ENCODE measurements at places on chromosomes 13 and 19.

GRCh38 chr19:16561382-16561781 is 10.8 kb downstream of the SLC35E1 start:
- DNase-seq, result no peak

DNA sequence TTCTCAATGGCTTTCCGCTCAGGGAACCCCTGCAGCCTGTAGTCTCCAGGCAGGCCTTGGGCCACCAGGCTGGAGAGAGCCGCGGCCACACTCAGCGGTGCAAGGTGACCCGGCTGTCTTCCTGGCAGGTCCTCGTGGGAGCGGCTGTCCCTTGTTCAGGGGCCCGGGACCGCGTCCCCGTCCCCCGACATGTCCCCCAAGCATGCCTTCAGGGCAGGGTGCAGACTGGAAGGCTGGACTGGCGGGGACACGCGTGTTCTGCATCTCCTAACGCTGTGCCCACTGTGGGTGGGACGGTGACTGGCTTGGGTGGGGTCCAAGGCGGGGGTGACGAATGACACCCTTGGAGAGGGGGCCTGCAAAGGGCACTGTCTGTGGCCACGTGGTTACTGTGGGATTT is 93.6 kb downstream of the WTIP start:
- no peak for DNase-seq

DNA sequence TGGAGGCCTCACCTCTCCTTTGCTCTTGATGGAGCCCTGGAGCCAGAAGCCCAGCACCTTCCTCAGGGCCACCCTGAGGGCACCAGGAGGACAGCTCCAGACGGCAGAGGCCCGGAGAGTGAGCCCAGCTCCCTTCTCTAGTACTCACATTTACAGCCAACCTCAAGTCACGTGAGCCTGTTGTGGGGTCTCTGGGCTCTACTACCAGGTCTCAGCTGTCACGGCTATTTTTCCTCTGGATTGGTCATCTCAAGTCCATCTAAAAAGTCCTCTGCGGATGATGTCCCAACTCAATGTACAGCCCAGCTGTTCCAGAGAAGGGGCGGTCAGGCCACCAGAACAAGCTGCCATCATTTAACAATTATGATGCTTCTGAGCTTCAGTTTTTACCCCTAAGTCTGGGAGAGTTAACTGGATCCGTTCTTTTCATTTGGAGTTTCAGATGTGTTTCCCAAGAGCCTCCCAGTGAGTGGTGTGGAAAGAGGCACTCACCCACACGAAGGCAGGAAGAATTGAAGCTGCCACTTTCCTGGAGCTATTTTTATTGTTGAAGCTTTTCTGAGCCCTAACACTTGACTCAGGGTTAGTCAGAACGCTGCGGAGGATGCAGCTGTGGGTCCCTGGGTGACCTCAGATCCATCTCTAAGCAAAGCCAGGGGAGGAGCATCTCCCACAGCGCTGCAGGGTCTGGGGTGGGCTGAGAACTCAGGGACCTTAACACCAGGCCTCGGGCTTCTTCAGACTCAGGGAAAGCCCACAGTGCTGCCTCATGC is 143.5 kb upstream of the UBL3 start:
- DNase-seq, result no peak

- DNase-seq, result no peak
Observed at GRCh38 chr19:18097993-18098890, 664 bp downstream of the MAST3 start.

DNA sequence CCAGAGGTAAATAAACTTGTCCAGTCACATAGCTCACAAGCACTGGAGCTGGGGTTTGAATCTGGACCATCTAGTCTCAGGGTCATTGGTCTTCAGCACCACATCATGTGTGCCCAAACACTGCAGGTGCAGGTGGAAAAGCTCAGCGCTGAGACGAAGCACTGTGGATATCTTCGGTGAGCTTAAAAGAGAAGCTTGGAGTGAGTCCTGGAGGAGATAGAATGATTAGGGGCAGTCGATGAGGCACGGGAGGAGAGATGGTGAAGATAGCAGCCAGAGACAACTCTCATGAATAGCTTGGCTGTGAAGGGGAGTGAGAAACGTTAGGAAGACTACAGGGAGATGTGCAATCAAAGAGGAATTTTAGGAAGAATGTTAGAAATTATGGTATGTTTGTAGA is 389.3 kb downstream of the FGF9 start:
- DNase-seq, result no peak

DNA sequence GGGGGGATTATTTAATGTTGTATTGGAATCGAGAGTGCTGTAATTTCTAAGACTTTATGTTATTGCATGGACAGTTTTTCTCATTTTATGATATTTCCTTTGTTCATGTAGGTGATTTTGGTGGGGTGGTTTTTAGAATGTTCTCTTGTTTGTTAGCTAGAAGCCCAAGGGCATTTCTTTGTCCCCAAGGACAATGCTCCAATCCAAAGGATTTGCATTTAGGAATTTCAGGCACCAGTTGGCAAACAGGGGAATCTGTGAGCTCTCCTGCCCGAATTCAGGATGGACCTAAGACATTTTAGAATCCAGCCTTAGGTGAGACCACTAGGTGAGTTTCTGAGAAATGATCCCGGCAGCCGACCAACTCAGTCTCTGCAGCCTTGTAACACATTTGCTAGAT is 324.9 kb downstream of the KCNRG start:
- no peak for DNase-seq

GRCh38 chr13:27077451-27077850 is 94.2 kb downstream of the USP12 start:
- no peak for DNase-seq

DNA sequence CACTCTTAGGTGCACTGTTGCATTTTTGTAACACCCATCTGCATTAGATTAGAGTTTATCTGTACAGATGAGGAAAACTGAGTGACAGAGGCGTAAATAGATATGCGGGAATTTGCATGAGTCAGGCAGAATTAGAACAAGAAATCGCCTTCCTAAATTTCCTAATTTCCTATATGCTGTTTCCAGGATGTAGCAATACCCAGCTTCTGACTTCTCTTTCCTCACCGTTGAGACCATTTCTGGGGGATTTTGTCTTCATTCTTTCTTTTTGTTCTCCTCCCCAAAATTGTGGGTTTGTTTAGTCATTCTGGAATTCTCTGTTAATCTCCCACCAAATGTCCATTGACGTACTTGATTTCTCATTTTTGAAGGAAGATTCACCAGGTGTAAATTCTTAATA is 10.6 kb upstream of the ZNF792 start:
- DNase-seq, result no peak

DNA sequence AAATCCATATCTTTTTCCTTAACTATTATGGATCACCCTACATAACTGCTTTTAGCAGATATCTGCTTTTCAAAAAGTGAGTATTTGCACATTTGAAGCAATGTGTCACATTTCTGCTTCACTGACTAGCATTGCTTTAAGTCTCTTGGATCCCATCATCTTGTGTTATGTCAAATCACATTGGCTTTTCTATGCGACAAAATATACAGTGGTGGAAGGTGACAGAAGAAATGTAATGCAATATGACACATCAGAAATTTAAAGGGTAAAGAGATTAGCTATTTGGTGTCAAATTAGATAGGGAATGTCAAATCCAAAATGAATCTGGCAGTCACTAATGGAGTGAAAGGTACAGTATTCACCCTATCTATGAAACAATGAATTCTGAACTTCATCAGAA is 1282.1 kb upstream of the PCDH20 start:
- no peak for DNase-seq

DNA sequence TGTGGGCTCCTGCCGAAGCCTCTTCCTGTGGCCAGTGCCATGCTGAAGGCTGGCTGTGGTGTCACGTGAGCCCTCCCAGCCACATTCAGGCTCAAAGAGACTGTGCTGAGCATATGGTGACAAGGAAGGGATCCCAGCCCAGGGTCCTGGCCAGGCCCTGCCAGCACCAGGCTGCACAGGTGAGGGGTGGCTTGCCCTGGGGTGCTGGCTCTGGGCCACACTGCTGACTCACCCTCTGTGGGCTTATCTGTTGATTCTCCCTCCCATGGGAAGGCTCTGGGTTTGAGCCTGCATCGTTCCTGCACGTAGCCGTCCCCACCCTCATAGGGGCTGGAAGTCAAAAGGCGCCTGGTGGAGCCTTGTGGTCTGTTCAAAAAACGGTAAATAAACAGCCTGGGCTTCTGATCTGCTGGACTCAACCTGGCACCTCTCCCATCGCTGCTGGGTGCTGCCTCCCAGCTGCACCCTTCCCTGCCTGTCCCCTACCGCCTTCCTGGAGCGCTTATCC is 31.1 kb downstream of the DNM2 start:
- DNase-seq, result no peak

DNA sequence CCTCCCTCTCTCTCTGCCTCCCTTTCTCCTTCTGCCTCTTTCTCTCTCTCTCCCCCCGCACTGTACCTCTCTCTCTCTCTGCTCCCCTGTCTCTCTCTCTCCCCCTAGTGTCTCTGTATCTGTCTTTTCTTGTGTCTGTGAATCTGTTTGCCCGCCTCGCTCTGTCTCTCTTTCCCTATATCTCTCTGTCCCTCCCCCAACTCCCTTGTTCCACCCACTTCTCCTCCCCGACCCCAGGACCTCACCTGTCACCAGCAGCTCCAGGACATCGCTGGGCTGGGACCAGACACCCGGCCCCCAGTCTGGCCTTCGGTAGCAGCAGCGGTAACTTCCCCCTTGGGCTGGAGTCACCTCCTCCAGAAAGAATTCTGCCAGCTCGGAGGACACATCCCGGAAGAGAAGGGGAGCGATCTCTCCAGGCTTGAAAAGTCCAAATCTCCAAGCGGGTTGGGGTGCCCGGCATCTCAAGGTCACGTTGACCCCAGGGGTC is 3.9 kb downstream of the OSCAR start:
- no peak for DNase-seq

DNA sequence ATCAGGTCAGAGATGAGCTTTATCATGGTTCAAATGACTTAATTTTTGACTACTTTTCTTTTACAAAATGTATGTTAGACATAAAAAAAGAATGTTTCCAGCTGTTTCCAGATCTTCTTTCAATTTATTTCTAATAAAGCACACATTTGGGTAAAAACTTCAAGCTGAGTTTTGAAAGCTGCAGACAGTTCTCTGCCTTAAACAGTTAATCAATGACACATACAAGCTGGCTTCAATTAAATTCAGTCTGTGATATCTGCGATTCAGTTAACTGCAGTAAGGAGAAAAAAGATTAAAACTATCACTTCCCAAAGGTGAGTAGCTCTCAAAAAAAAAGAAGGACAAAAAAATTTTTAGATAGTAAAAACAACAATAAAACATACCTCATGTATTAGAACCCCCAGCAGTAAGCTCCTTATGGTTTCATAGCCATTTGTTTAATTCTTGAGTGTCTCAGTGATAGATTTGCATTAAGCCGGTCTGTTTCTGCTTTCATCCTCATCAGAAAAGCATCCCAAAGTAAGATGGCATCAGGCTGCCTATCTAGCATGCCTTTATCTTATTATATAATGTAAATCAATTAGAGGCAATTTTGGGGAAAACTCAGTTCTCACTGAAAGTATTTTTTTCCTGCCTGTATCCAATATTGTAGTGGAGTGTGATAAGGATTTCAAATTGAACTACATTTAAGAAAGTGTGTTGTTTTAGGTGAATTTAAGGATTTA is 81.8 kb upstream of the STARD13 start:
- no peak for DNase-seq

GRCh38 chr13:73556902-73557301 is 498.1 kb downstream of the KLF5 start:
- DNase-seq, result no peak

DNA sequence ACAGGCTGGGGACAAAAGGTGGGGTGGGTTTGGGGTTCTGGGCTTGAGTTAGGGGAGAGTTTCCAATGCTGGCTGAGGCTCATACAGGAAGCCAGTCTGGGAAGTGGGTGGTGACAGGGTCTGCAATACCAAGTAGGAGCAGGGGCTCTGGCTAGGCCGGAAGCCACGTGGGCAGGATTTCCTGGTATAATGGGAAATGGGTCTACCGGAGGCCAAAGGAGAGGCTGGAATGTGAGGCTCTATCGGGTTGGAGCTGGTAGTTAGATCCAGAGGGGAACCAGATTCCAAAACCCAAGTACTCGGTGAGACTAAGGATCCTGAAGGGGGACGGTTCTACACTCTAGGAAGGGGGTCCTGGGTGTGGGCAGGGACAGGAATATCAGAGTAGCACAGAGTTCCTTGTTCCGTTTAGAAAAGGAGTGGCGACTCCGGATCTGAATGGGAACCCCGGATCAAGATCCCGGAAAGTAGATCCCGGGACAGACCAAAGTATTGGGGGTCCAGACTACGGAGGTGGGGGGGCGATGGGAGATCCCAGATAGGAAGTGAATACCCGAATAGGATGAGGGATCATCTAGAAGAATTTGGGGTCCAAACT is 802 bp downstream of the CDC37 start:
- no peak for DNase-seq

DNA sequence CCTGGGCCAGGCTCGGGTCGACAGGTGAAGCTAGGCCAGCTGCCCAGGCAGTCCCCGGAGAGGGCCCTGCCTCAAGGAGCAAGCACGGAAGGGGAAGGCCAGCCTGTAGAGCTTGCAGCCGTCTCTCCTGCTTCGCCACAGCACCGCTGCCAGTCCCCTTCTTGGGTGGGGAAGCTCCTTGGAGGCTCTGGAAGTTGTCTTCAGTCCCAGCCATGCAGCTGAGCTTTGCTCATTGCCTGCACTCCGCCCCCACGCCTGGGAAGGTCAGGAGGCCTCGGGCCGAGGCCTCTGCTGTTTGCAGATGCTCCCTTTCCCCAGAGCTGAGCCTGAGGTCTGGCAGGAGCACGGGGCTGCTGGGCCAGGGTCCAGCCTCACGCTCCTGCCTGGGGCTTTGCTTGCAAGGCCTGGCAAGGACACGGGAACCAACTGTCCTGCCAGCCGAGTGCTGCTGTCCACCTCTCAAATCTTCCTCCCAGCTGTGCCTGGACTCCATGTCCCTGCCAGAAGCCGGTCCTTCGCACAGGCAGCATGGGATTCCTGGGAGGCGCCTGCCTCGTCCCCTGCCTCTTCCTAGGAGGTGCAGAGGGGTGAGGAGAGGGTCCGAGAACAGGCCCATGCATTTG is 13.3 kb downstream of the PLEKHF1 start:
- no peak for DNase-seq

DNA sequence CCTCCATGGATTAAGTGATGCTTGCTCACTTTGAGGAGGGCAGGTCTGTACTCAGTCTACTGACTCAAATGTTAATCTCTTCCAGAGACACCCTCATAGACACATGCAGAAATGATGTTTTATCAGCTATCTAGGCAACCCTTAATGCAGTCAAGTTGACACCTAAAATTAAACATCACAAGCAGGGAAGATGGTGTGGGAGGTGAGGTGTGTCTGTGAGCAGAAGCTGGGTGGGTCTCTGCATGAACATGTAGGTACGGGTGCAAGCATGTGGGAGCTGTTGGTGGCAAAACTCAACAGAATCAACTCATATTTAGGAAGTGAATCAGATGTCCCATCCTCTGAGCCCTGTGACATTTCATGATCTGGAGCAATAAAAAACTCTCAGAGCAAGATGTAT is 249.2 kb upstream of the SGCG start:
- DNase-seq, result no peak

- DNase-seq, result no peak
Observed at GRCh38 chr13:99681695-99682094, 180.4 kb downstream of the TM9SF2 start.

- no peak for DNase-seq
Observed at GRCh38 chr19:17348700-17349099, 11.3 kb downstream of the GTPBP3 start.
